ENCODE measurements at places on chromosomes 6 and 20.

- ATAC-seq, result no peak
Observed at GRCh38 chr6:111524735-111525134, 41.7 kb upstream of the REV3L start.

DNA sequence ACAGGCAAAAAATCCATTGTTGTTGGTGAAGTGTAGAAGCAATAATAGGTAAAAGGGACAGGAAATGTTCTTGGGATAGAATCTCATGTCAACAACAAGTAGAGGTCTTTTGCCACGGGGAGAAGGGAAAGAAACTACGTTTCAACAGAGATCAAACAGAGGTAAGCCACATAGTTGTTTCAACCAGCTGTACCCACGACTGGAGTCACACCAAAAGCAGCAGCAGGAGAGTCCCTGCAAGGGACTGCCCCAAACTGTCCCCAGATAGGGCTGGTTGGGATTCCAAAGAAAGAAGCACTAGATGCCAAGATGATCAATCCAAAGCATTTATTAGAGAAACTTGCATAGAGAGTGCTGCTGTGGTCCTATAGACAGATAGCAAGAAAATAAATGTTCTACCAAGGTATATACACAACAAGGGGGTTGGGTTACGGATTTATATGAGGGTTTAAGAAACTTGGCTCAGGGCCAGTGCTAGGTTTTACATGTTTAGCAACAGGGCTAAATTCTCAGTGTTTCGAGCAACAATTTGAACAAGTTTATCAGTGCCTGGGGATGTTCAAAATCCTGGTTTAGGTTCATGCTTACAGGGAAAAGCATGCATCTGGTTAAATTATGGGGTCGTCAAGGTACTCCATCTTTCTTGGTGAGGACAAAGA is 466.5 kb downstream of the MMUT start:
- no peak for ATAC-seq

GRCh38 chr6:125123051-125123450 is 30.5 kb upstream of the TPD52L1 start:
- no peak for ATAC-seq

DNA sequence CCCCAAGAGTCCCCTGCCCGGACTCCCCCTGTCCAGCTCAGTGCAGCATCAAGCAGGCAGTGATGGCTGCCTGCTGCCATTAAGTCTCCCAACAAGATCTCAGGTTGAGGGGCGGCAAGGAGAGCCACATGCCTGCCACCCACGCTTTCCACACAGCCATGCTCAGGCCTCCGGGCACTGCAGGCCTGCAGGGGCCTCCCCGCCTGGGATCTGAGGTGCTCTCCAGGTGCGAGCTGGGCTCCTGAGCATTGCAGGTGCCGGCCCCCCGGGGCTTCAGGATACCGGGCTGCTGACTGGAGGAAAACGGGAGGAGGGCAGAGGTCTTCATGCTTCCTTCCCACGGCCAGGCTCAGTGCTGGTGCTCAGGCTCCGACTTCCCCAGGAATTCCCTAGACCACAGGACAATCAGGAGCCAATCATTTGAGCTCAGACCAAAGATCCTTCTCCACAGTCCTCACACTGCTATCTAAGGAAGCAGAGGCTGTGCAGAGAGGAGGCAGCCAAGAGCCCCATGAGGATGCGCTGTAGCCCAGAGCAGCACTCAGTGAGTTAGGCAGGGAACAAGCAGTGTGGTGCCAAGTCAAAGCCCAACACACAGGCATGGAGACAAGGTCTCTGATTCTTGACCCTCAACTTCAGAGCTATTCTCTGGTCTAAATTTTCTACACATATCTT is 52.7 kb downstream of the PYGB start:
- no peak for ATAC-seq

- no peak for ATAC-seq
Observed at GRCh38 chr6:2806644-2807043, 35.0 kb downstream of the SERPINB1 start.

DNA sequence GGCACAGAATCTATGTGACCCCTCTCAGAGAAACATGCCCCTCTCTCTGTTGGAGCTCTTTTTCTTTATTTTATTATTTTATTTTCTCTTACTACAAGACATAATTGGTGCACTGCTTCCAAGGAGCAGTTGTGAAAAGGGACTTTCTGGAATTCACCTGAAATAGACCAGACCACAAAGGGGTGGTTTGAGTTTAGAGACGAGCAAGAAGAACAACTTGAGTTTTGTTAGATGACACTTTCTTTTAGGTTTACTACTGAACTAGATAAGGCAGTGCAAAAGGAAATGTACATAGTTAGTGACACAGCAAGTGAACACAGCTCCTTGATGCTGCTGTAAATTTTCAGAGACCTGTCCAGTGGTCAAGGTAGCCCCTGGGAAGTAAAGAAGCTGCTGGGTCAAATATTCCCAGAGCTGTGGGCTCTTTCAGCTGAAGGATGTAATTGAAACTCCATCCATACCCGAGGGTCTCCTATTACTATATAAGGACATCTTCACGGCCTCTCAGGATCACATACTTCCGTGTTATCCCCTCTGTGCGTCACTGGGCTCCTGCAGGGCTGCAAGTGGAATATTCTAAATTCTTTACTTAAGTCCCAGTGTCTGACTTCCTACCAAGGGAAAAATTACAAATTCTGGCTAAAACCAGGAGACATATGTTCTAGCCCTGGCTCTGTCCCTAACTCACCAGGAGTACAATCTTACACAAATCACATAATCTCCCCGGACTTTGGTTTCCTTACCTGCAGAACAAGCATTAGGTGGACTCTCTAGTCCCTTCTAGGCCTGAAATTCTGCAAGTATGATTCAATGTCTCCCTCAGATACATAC is 69.1 kb upstream of the ADTRP start:
- ATAC-seq, result no peak

DNA sequence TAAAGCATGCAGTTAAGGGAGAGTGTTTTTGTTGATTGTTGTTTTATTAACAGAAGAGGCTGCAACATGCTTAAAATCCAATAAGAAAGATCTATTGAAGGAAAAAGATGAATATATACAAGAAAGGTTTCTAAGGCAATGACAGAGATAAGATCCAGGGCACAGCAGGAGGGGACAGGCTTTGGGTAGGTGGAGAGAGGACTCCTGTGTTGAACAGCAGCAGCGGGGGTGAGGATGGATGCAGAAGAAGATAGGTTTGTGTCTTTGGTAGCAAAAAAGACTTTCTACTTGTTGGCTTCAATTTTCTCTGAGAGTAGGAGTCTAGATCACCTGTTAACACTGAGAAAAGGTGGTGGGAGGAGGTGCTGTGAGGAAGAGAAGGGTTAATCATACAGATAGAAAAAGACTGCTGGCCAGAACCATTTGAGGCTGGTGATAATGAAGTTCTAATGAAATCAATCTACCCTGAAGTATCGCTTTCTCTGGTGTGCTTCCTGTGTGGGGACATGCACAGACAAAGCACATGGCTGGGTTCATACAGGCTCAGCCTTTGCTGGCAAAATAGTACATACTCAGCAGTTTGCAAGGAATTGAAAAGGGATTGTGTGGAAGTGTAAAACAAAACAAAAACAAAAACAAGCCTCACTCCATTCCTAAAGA is 17.2 kb upstream of the DST start:
- ATAC-seq, result peak; percentile 63

GRCh38 chr20:16747291-16747811 is 807 bp upstream of the OTOR start:
- peak; percentile 43 for ATAC-seq

DNA sequence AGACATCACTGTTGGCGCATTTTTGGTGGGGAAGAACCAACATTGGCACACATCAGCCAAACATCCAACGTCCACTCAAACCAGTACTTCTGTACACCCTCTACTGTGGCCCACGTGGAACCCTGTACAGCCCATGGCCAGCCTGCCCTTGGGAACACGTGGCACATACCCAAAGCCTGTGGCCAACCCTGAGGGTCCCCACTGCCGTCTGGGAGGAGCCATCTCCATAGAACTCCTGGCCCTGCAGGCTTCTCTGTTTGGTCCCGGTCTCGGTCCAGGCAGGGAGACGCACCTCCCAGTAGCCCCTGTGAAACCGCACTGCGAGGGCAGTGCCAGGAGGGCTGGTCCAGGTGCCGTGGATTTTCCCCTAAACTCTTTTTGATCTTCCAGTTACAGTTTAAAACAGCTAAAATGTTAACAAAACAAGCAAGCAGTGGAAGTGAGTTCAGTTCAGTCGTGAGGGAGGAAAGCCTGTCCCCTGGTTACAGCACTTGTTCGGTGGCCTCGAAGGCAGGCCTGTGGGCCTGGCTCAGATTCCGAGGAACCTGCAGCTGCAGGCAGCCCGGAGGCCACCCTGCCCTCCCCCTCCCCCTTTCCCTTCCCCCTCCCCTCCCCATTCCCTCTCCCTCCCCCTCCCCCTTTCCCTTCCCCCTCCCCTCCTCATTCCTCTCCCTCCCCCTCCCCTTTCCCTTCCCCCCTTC is 233.7 kb downstream of the DLL1 start:
- ATAC-seq, result no peak

GRCh38 chr6:7243179-7243981 is 69.6 kb downstream of the SSR1 start:
- peak; percentile 63 for ATAC-seq

DNA sequence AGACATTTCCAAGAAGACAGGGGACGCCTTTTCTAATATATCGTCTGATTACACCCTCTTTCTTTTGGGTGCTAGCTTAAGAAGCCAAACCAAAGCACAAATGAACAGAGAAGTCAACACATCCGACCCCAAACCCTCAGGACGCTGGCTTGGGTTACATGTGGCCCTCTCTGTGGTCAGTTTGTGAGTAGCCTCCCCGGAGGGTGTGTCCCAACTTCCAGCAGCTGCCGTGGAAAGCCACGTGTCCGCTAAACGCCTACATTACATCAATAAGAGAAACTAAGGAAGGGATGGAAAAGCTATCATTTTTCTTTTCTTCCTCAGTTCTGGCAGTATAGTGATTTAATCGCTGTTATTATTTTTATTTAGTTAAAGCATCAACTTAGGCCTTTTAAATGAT is 487 bp upstream of the BMP6 start:
- no peak for ATAC-seq

- ATAC-seq, result no peak
Observed at GRCh38 chr6:28315628-28316027, 20.3 kb downstream of the ZSCAN31 start.

GRCh38 chr20:25282796-25283195 is 34.9 kb downstream of the PYGB start:
- ATAC-seq, result no peak

GRCh38 chr20:57999465-58000111 is 228.9 kb downstream of the ANKRD60 start:
- ATAC-seq, result no peak

DNA sequence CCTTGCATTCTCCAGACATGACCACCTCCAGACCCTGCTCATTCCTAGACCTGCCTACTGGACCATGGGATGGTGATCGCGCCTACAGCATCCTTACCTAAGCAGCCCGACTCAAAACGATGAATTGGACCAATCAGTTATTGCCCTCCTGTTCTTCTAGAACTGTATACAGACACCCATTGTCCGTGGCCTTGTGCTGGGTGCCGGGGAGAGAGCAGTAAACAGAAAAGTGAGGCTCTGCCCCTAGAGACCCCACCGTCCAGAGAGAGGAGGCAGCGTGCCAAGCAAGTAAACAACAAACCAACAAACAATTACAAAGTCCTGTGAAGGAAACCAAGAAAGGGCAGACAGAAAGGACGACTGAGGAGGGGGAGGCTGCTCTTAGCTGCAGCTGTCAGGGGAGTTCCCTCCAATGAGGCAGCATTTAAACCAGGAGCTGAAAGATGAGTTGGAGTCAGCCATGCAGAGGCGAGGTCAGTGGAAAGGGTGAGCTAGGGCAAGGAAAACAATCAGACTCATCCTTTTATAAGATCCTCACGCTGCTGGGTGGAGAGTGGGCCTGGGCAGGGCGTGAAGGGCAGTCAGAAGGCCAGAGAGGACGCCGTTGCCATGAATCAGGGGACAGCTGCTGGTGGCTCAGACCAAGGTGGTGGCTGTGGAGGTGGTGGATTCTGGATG is 37.6 kb upstream of the BLCAP start:
- ATAC-seq, result peak; percentile 22

GRCh38 chr20:41422953-41423352 is 56.3 kb upstream of the EMILIN3 start:
- ATAC-seq, result no peak

DNA sequence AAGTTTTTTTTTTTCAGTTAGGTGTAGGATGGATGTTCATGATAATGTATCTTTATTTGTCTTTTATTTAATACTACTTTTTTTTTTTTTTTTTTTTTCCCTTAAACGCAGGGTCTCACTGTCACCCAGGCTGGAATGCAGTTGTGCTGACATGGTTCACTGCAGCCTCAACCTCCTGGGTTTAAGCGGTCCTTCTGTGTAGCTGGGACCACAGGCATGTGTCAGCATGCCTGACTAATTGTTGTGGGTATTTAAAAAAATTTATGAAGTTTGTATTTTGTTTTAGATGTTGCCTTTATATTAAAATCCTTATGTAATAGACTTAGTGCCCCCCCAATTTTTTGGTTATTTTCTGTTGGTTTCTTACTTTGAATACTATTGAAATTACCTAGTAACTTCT is 42.6 kb downstream of the NCOA3 start:
- ATAC-seq, result no peak

DNA sequence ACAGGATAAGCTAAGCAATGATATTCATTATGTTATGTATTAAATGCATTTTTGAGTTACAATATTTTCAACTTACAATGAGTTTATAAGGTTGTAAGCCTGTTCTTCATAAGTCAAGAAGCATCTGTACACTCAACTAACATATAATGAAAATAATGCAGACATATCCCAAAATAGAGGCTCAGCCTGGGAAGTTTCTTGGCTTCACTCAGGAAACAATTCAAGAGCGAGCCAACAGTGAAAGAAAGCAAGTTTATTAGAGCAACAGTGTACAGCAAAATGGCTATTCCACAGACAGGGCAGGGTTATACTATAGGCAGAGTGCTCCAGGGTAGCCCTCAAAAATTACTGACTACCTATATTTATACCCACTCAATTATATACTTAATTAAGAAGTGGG is 1581.8 kb downstream of the HACE1 start:
- no peak for ATAC-seq

GRCh38 chr6:26029570-26029856 is 57.7 kb upstream of the HFE start:
- no peak for ATAC-seq

DNA sequence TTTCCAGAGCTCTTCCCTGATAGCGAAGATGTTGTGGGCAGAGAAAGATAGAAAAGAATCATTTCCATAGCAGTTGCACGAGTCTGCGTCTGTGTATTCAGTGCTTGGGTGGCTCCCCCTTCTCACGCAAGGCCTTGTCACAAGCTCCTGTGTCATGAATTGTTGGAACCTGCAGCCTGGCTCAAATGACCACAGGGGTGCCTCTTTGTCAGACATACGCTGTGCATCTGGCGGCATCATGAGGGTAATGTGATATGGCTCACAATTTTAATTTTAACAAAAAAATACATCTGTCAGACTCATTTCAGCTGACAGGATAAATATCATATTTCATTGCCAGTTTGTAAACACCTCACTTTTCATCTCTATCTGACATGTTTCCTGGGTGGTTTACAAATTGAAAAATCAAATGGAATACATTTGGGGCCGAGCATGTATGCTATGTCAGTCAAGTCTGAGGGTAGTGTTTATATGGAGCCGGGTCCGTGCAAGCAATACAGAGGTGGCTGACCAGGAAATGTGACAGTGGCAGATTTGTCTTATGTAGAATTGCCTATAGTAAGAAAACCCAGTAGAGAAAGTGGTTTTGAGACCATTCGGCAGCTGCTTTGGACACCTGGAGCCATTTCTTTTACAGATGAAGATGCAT is 90.9 kb downstream of the CAP2 start:
- no peak for ATAC-seq

- no peak for ATAC-seq
Observed at GRCh38 chr6:25384967-25385366, 105.8 kb downstream of the CARMIL1 start.
